ENCODE measurements at places on chromosomes 4 and X. TPM values are rescaled to one million over a fixed set of nuclear protein-coding genes. Genes with fewer than 3 reads are reported as not detected.

The IBSP gene
- total RNA-seq, result not detected

The LRRC66 gene
- total RNA-seq, result 0.34 TPM

The ADAMTS3 gene
- 2.7 TPM for total RNA-seq

The MAOB gene
- total RNA-seq, result 0.93 TPM

The PNMA3 gene
- total RNA-seq, result 9.8 TPM

The P2RY4 gene
- not detected for total RNA-seq

The EMCN gene
- total RNA-seq, result not detected

The ATP2B3 gene
- 0.05 TPM for total RNA-seq

The HOPX gene
- total RNA-seq, result not detected

The PASD1 gene
- not detected for total RNA-seq

The PSAPL1 gene
- not detected for total RNA-seq

The BRS3 gene
- total RNA-seq, result not detected

The PROM1 gene
- total RNA-seq, result 60.8 TPM

The NXF2B gene
- total RNA-seq, result not detected

The TMSB15B gene
- total RNA-seq, result 36.8 TPM

The GPR50 gene
- 4.4 TPM for total RNA-seq

The NCAPG gene
- total RNA-seq, result 79.6 TPM

The TRIM61 gene
- 0.27 TPM for total RNA-seq

The WDFY3 gene
- total RNA-seq, result 53.5 TPM

The SEPTIN6 gene
- total RNA-seq, result 44.2 TPM

The F9 gene
- total RNA-seq, result not detected

The MAGEB1 gene
- total RNA-seq, result not detected

The FGF5 gene
- not detected for total RNA-seq

The BCLAF3 gene
- 8.9 TPM for total RNA-seq

The RIPPLY1 gene
- total RNA-seq, result not detected

The NRK gene
- 0.32 TPM for total RNA-seq

The ASMT gene
- total RNA-seq, result 0.44 TPM

The GRIA2 gene
- total RNA-seq, result 2.9 TPM

The SPOCK3 gene
- total RNA-seq, result 0.56 TPM

The PPEF2 gene
- not detected for total RNA-seq

The SRPX gene
- 3.7 TPM for total RNA-seq

The FAM199X gene
- total RNA-seq, result 17.4 TPM

The PLXNA3 gene
- total RNA-seq, result 74.1 TPM

The UFSP2 gene
- 26.5 TPM for total RNA-seq

The IL1RAPL1 gene
- 2.7 TPM for total RNA-seq

The PPEF1 gene
- total RNA-seq, result 0.52 TPM

The ARHGAP24 gene
- 1.5 TPM for total RNA-seq

The PARM1 gene
- 0.73 TPM for total RNA-seq

The ATP1B4 gene
- total RNA-seq, result not detected

The PABPC1L2A gene
- total RNA-seq, result 0.23 TPM
